A549 (cell line): ENCODE measurements at places on chromosomes 5 and 9. TPM values are rescaled to one million over a fixed set of nuclear protein-coding genes. Genes with fewer than 3 reads are reported as not detected.

CCL28 gene
- polyA plus RNA-seq = 0.09 to 0.15 TPM (median 0.13 TPM) in 3 replicates

GRCh38 chr5:3417376-3417943 lies 178.2 kb upstream of the IRX1 start:
- DNase-seq = no peak

GRCh38 chr5:82521431-82522051 lies 243.4 kb upstream of the RPS23 start:
- no peak for DNase-seq

- no peak for DNase-seq
These were observed 110.3 kb upstream of the PTCH1 start for GRCh38 chr9:95626885-95627558.
